Natural killer cell treated with Interleukin-12 subunit alpha and Interleukin-12 subunit beta and Interleukin-15 and Interleukin-18, amount 100 ng/mL, for 72 hours (primary cell): ENCODE measurements at places on chromosomes 4 and X.

DNA sequence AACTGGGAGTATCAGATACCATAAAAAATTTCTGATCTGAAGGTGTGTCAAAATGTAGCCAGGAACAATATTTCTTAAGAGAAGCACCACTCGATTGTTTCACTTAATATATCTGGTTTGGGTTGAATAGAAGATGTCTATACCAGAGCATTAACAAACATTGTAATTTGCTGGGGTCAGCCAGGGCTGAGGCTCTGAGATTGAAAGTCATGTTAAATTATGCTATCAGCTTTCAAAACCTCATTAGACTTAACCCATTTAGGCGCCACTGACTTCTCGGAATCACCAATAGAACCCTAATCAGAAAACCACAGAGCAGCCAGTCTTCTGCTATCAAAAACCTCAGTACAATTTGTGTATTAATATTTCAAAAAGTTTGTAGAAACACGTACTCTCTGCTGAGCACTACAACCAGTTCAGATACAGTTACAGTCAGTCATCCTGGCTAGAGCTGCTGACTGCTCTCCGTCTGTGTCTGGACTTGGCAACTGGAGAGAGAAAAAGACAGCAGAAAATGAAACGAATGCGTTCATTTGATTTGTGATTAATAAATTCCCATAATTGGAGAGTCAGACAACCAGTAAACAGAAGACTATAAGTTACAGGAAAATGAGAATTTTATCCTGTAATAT lies 848.6 kb upstream of the PABPC4L start:
- no peaks in the 10 kb centered on the region for H3K4me1 ChIP-seq
- DNase-seq, result no peak
- H3K27me3 ChIP-seq, result no peaks in the 10 kb centered on the region
- no peak overlapping the region for H3K4me3 ChIP-seq

DNA sequence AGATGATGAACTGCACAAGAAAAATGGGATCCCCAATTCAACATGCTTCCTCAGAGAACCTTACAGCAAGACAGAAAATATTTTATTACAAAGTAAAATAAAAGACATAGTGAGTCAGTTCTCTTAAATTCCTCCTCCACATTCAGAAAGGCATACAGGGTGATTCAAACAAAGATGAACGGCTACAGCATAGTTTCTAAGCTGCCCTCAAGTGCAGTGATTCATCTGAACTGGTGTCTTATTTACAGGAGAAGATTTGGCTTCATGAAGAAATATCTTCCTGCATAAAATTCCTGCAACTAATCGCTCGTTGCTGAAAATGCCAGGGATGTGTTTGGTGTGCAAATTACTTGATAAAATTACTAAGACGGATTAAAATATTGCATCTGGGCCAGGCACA lies 103.6 kb downstream of the PRKX start:
- no peak overlapping the region for H3K4me3 ChIP-seq
- DNase-seq, result no peak
- no peaks in the 10 kb centered on the region for H3K4me1 ChIP-seq
- H3K36me3 ChIP-seq, result no peaks in the 10 kb centered on the region

DNA sequence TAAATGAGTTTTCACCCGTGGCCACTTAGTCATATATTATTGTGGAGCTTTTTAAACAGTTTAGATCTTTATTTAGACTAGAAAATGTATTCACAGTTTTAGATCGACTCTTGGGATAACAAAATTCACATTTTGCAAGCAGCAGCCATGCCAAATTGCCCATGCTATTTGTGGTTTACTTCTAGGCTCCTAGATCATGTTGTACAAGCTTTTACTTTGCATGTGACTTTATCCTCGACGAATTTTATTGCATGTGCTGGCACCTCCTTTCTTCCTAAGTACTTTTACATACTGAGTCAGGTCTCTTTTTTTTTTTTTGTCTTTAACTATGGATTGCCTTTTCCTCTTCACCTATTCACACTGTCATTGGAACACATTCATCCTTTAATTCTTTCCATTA lies 23.2 kb downstream of the BBS12 start:
- no peaks in the 10 kb centered on the region for H3K36me3 ChIP-seq
- no peak overlapping the region for H3K4me3 ChIP-seq
- peaks cover 22% of the 10 kb centered on the region for H3K27me3 ChIP-seq
- no peak overlapping the region for H3K27ac ChIP-seq
- DNase-seq, result no peak
- H3K4me1 ChIP-seq, result peaks cover 15% of the 10 kb centered on the region

DNA sequence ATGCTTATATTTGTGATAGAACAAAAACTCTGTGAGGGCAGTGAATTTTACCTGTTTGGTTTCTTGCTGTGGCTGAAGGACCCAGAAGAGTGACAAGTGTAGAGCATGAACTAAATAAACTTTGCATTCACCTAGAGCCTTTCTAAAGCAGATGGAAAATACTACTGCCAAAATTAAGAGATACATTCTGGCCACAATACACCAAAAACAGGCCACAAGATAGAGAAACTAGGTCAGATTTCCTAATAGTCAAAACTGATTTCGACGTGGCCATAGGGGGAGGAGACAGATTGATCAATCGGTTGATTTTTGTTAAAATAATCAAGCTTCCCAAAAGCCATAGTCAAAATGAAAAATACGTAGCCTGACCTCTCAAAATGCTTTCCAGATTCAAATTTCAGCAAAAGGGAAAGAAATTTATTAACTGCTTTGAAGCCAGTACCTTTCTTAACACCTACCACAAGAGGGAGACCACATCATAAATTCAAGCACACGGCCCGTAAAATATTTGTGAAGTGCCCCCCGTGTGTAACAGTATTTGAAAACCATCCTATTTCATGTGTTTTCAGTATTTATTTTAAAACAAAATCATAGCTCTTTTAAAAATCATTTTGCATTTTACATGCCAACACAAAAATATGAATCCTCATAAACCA lies 132.4 kb downstream of the CORIN start:
- no peak for DNase-seq
- H3K4me3 ChIP-seq, result no peak overlapping the region
- H3K36me3 ChIP-seq, result no peaks in the 10 kb centered on the region

GRCh38 chr4:143294310-143294709 lies 42.4 kb upstream of the GAB1 start:
- no peak for DNase-seq
- no peak overlapping the region for H3K27ac ChIP-seq
- H3K36me3 ChIP-seq, result no peaks in the 10 kb centered on the region

DNA sequence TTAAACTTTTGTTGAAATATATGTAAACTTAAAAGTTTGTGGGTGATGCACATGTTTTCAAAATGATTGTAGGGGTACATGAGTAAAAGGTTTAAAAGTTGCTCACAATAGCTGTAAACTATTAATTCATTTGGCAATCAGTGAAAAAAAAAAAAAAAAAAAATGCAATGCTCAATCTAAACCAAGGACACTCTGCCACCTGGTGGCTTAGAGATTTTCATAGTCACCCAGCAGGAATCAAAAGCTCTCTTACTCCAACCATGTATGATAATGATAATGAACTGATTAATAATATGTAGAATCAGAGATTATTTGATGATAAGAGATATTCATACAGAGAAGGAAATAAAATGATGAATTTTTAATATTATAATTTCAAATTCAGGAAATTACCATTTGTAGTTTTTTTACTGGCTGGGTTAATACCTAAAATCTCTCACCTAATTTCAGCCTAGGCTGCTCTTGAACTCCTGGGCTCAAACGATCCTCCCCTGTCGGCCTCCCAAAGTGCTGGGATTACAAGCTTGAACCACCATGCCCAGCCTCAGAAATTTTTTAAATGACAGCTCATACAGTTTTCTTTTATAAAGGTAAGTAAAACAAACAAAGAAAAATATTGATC lies 46.9 kb upstream of the SLC25A4 start:
- no peaks in the 10 kb centered on the region for H3K36me3 ChIP-seq
- no peaks in the 10 kb centered on the region for H3K4me1 ChIP-seq
- H3K4me3 ChIP-seq, result no peak overlapping the region
- peaks cover 26% of the 10 kb centered on the region for H3K27me3 ChIP-seq
- H3K27ac ChIP-seq, result no peak overlapping the region
- no peak for DNase-seq
